ENCODE measurements at places on chromosomes 4 and X. TPM values are rescaled to one million over a fixed set of nuclear protein-coding genes. Genes with fewer than 3 reads are reported as not detected.

- no peaks in the 10 kb centered on the region for H3K27me3 ChIP-seq
- no peaks in the 10 kb centered on the region for H3K36me3 ChIP-seq
- H3K4me1 ChIP-seq: no peaks in the 10 kb centered on the region
- DNase-seq: no peak
Measured at GRCh38 chr4:43757147-43757546, 691.5 kb downstream of the KCTD8 start.

DNA sequence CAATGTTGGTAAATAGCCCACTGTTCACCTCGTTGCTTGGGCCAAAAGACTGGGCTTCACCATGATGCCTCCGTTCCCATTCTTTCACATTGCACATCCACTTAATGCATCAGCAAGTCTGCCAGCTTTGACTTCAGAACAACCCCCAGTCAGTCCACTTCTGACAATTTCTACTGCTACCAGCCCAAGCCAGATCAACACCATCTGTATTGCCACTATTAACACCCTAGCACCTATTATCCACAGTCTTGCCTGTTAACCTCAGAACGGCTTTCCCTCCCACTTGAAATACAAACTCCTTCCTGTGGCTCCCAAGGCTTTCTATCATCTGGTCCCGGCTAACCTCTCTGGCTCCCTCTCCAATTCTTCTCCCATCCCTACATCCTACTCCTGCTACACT lies 95.7 kb downstream of the SH3RF1 start:
- no peak overlapping the region for H3K27ac ChIP-seq
- no peaks in the 10 kb centered on the region for H3K36me3 ChIP-seq
- no peaks in the 10 kb centered on the region for H3K27me3 ChIP-seq
- no peak overlapping the region for H3K4me3 ChIP-seq

DNA sequence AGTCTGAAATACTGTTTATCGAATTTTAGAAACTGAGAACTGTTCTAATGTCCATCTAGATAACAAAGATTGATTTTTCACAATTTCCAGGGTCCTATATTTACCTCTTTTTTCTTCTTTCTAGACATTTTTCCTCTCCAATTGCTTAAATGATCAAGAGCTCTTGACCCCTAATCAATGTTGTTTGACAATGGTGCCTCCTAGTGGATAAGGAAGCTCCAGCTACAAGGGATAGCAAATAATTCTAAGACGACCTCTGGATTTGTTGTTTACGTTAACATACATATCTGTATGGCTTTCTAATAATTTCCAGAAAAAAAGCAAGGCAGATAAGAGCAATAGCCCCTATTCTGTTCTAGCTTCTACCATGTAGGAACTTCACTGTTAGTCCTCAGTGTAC lies 35.8 kb downstream of the GPR82 start:
- H3K27me3 ChIP-seq: no peaks in the 10 kb centered on the region
- H3K4me3 ChIP-seq: no peak overlapping the region
- H3K4me1 ChIP-seq: no peaks in the 10 kb centered on the region
- H3K36me3 ChIP-seq: no peaks in the 10 kb centered on the region

DNA sequence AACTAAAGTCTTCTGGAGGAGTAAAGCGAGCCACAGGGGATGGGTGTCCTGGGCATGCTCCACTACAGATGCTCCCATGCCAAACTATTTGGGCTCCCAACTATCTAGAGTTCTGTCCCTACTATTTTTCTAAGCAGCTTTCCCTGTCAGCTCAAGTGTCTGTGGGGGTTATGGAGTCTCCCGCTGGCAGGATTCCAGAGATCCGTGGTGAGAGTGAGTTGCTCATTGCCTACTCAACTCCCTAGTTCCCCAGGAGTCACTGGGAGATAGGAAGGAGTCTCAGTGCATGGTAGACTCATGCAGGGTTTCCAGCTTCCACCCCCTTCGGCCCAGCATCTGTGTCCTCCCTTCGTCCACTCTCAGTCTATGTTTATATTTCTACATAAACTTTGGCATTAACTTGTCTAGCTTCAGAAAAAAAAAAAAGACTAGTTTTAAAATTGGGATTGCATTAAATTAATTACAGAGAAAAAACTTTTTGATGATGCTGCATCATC lies 55.1 kb upstream of the INPP4B start:
- no peaks in the 10 kb centered on the region for H3K36me3 ChIP-seq
- H3K27ac ChIP-seq: no peak overlapping the region
- H3K4me1 ChIP-seq: no peaks in the 10 kb centered on the region

- H3K36me3 ChIP-seq: no peaks in the 10 kb centered on the region
- H3K4me1 ChIP-seq: no peaks in the 10 kb centered on the region
- no peak for DNase-seq
Measured at GRCh38 chrX:25072247-25072646, 56.5 kb upstream of the ARX start.

- no peaks in the 10 kb centered on the region for H3K36me3 ChIP-seq
- H3K27ac ChIP-seq: no peak overlapping the region
- no peak for DNase-seq
- no peak overlapping the region for H3K4me3 ChIP-seq
- H3K27me3 ChIP-seq: no peaks in the 10 kb centered on the region
Measured at GRCh38 chr4:90598741-90599140, 471.5 kb downstream of the CCSER1 start.

DNA sequence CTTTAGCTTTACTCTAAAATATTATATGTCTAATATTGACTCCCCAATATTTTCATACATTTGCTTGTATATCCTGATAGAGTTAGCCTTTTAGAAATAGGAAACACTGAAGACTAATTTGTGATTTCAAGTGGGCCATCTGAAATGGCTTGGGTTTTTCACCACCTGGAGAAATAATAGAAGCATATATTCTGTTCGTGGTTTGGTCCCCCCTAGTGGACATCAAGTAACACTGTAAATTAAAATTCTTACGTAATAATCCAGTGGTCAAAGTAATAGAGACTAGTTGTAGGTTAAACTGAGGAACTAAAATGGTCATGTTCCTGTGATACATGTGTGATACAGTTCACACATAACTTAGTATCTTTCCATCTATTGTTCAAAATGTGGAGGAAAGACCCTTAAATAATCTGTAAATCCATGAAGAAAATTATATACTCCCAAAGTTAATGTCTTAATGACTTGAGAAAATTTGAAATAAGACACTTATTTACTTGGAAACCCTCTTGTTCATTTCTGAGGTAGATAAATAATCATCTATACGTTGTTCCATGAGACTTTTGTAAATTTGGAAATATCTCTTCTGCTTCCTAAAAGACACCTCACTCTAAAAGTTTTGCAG lies 79.8 kb upstream of the SMARCAD1 start:
- no peak overlapping the region for H3K4me3 ChIP-seq
- no peak overlapping the region for H3K27ac ChIP-seq
- H3K4me1 ChIP-seq: no peaks in the 10 kb centered on the region
- H3K27me3 ChIP-seq: no peaks in the 10 kb centered on the region

DNA sequence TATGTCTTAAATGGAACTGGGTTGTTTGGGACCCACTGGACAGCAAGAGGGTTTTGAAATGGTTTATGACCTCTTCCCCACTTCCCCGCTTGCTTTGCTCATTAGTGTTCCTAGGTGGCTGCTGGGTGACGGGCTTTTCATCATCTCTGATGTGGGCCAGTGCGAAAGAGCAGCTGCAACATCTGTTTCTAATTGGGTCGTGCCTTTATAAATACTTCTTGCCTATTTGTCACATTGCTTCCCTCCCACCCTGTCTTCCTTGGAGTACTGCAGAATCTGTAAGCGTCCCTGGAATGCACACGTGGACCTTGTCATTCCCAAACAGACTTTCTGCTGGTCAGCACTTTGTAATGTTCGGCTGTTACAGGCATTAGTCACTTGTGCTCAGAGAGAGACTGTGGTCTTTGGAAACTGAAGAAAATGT lies 35.2 kb downstream of the SEPTIN11 start:
- H3K36me3 ChIP-seq: no peaks in the 10 kb centered on the region
- H3K27ac ChIP-seq: no peak overlapping the region
- H3K27me3 ChIP-seq: no peaks in the 10 kb centered on the region
- DNase-seq: peak; percentile 74
- H3K4me1 ChIP-seq: peaks cover 28% of the 10 kb centered on the region
- no peak overlapping the region for H3K4me3 ChIP-seq

- H3K4me1 ChIP-seq: no peaks in the 10 kb centered on the region
- no peaks in the 10 kb centered on the region for H3K36me3 ChIP-seq
- H3K27me3 ChIP-seq: no peaks in the 10 kb centered on the region
- DNase-seq: no peak
Measured at GRCh38 chrX:39791691-39792090, 306.1 kb downstream of the BCOR start.

DNA sequence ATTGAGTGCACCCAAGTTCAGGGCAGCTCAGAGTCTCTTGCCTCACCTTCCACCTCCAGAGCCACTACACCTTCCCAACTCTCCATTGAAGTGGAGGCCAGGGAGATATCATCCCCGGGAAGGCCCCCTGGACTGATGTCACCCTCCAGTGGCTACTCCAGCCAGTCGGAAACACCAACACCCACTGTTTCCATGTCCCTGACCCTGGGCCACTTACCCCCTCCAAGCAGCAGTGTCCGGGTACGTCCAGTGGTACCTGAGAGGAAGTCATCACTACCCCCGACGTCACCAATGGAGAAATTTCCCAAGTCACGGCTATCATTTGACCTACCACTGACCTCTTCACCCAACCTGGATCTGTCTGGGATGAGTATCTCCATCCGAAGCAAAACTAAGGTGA lies 7.8 kb upstream of the RTL5 start:
- H3K4me3 ChIP-seq: no peak overlapping the region
- H3K4me1 ChIP-seq: no peaks in the 10 kb centered on the region
- H3K36me3 ChIP-seq: no peaks in the 10 kb centered on the region
- no peak for DNase-seq
- H3K27ac ChIP-seq: no peak overlapping the region
- H3K27me3 ChIP-seq: no peaks in the 10 kb centered on the region

- H3K36me3 ChIP-seq: no peaks in the 10 kb centered on the region
- H3K27ac ChIP-seq: no peak overlapping the region
- H3K27me3 ChIP-seq: no peaks in the 10 kb centered on the region
- no peaks in the 10 kb centered on the region for H3K4me1 ChIP-seq
- DNase-seq: no peak
- no peak overlapping the region for H3K4me3 ChIP-seq
Measured at GRCh38 chr4:7398788-7399439, 35.8 kb downstream of the PSAPL1 start.

- no peak overlapping the region for H3K27ac ChIP-seq
- DNase-seq: no peak
- H3K4me1 ChIP-seq: no peaks in the 10 kb centered on the region
- H3K4me3 ChIP-seq: no peak overlapping the region
- H3K36me3 ChIP-seq: no peaks in the 10 kb centered on the region
Measured at GRCh38 chrX:136354201-136354600, 53.4 kb downstream of the ADGRG4 start.

- no peaks in the 10 kb centered on the region for H3K36me3 ChIP-seq
- peak; percentile 22 for DNase-seq
- H3K27ac ChIP-seq: no peak overlapping the region
- H3K4me1 ChIP-seq: no peaks in the 10 kb centered on the region
Measured at GRCh38 chrX:140733766-140734342, 24.3 kb downstream of the LINC00632 start.

DNA sequence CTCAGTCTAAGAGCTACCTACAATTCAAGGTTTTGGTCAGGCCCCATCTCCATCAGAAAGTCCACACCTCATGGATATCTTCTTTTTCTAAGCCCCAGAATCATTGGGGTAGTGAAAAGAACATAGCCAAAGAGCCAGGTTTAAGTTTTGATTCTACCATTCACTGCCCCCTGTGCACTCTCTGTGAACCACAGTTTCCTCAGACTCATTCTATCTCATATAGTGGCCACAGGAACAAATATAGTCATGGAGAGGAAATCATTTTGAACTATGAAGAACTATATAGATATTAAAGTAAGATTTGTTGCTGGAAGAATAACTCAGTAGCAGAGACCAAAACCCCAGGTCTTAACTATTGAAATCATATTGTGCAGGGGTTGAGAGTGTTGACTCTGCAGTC lies 3.3 kb downstream of the SYTL5 start:
- H3K27me3 ChIP-seq: no peaks in the 10 kb centered on the region
- H3K4me1 ChIP-seq: no peaks in the 10 kb centered on the region
- H3K27ac ChIP-seq: no peak overlapping the region
- H3K36me3 ChIP-seq: no peaks in the 10 kb centered on the region
- DNase-seq: no peak

GRCh38 chr4:112321776-112322684 lies 24.9 kb downstream of the ALPK1 start:
- no peak overlapping the region for H3K27ac ChIP-seq
- H3K27me3 ChIP-seq: no peaks in the 10 kb centered on the region
- DNase-seq: peak; percentile 85
- H3K36me3 ChIP-seq: no peaks in the 10 kb centered on the region
- H3K4me3 ChIP-seq: no peak overlapping the region
- H3K4me1 ChIP-seq: no peaks in the 10 kb centered on the region

GRCh38 chr4:185872747-185873380 lies 60.9 kb upstream of the SORBS2 start:
- no peak overlapping the region for H3K4me3 ChIP-seq
- H3K27me3 ChIP-seq: no peaks in the 10 kb centered on the region
- H3K27ac ChIP-seq: no peak overlapping the region
- no peaks in the 10 kb centered on the region for H3K36me3 ChIP-seq

DNA sequence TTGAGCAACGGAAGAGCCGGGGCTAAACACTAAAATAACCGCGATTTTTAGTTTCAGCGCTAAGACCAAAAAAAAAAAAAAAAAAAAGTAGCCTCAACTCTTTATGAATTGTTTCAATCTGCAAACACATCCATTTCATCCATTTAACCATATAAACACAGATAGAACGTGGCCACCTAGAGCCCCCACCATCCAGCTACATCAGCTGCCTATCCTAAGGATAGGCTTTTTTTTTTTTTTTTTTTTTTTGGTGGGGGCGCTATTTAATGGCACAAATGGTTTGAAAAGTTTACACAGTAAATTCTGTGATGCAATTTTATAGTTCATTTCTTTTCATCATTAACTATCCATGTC lies 492 bp upstream of the HDAC8 start:
- no peaks in the 10 kb centered on the region for H3K4me1 ChIP-seq
- no peak for DNase-seq
- H3K36me3 ChIP-seq: no peaks in the 10 kb centered on the region
- no peak overlapping the region for H3K27ac ChIP-seq
- no peaks in the 10 kb centered on the region for H3K27me3 ChIP-seq
- H3K4me3 ChIP-seq: peak overlapping the region; percentile 72

- no peaks in the 10 kb centered on the region for H3K36me3 ChIP-seq
- no peaks in the 10 kb centered on the region for H3K4me1 ChIP-seq
- peak; percentile 34 for DNase-seq
- peak overlapping the region; percentile 36 for H3K4me3 ChIP-seq
- no peaks in the 10 kb centered on the region for H3K27me3 ChIP-seq
Measured at GRCh38 chrX:50812995-50813842, 775 bp downstream of the SHROOM4 start.

DNA sequence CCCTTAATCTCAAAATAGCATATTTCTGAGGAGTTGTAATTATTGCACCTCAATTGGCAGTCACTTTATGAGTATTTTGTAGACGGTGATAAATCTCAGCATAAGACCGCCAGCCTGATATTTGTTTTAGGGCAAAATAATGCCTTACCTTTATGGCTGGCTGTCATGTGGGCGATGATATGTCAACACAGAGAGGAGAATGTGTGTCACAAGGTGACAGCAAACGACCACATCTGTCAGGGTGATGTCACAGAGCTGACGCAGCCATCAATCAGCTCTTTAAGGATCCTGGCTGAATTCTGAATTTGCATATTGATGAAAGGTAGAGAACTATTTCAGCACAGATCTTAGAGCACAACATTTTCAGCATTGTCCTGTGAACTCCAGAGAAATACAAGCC lies 209.7 kb downstream of the CEP135 start:
- H3K27ac ChIP-seq: no peak overlapping the region
- no peak for DNase-seq
- H3K4me3 ChIP-seq: no peak overlapping the region
- no peaks in the 10 kb centered on the region for H3K36me3 ChIP-seq

The GLOD5 gene
- 0.83 TPM for polyA plus RNA-seq

The SCRG1 gene
- polyA plus RNA-seq: 29.1 TPM

The VCX3B gene
- 31.3 TPM for polyA plus RNA-seq

The ABCG2 gene
- polyA plus RNA-seq: 4.3 TPM

The TASL gene
- 0.66 TPM for polyA plus RNA-seq

The EPGN gene
- 1.7 TPM for polyA plus RNA-seq

The PRRG3 gene
- 2.2 TPM for polyA plus RNA-seq

The FAM120C gene
- 5.3 TPM for polyA plus RNA-seq

The VBP1 gene
- 26.5 TPM for polyA plus RNA-seq

The NPY1R gene
- 2.8 TPM for polyA plus RNA-seq

All from testis (tissue), 5 donors.